T-helper 9 cell (primary cell): ENCODE measurements at places on chromosomes 3 and 15.

GRCh38 chr3:183255348-183255730, 2.3 kb downstream of the B3GNT5 start:
- DNase-seq = no peak

- DNase-seq = no peak
These were observed 10.0 kb upstream of the MANF start for GRCh38 chr3:51375136-51375535.

DNA sequence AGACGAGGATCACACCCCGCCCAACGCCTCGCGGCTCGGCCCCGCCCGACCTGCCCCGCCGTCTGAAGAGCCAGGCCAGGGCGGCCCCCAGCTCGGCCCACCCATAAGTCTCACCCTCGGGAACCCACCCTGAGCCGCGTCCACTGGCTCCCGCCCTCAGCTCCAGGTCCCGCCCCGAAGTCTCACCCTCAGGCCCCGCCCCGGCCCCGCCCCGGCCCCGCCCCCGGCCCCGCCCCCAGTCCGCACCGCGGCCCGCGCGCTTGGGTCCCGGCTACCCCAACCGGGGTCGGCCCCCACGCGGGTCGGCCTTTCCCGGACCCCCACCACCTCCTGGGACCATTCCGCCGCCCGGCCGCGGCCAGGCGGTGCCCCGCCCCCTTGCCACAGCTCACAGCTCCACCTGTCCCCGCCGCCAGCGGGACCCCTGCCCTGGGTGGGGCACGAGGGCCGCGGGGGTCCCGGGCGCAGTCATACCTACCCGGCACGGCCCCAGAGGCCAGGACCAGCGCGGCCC, 489 bp downstream of the CSPG5 start:
- DNase-seq = peak; percentile 27

DNA sequence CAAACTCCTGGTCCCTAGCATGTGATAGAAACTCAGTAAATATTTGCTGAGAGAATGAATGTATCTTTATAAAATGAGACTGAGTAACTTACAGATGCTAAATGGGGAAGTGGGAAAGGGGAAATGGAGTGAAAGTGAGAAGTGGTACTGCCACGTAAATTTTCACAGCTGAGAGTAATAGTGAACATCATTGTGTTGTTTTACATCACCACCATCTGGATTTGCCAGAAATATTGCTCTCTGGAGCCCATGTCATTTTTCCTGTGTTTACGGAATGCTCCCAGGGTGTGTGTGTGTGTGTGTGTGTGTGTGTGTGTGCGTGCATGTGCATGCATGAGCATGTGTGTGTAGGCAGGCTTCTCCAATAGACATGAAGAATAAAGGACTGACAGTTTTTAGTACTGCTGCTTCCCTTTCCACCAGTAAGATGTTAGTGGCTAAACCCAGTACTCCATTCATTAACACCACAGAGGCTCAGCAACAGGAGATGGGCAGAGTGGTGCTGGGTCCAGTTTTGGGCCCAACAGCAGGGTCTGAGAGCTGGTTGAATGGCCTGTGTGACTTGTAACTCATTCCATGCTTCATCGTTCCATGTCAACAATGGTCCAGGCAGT, 57.3 kb downstream of the DIPK2A start:
- DNase-seq = no peak

DNA sequence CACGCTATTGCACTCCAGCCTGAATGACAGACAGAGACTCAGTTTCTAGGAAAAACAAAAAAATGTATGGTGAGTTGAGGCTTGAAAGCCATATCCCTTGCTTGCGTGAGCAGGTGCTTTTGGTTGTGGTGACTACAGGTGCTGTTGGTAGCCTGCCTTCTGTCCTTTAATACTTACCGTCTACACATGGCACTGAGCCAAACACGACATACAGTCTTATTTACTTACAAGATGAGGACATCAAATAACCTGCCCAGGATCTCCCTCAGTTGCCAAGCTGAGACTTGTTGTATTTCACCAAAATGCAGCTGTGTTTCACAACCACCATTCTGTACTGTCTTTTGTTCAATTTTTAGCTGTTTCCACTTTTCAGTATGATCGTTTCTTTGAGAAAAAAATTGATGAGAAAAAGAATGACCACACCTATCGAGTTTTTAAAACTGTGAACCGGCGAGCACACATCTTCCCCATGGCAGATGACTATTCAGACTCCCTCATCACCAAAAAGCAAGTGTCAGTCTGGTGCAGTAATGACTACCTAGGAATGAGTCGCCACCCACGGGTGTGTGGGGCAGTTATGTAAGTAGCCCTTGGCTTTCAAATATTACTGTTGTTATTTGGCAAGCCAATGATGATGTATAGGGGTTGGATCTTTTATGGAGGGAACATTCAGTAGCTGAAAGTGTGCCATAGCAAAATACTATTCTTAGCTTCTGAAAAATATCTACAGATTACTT, 6.5 kb downstream of the ALAS1 start:
- no peak for DNase-seq

- no peak for DNase-seq
These were observed 495.5 kb downstream of the NLGN1 start for GRCh38 chr3:173893066-173893465.

DNA sequence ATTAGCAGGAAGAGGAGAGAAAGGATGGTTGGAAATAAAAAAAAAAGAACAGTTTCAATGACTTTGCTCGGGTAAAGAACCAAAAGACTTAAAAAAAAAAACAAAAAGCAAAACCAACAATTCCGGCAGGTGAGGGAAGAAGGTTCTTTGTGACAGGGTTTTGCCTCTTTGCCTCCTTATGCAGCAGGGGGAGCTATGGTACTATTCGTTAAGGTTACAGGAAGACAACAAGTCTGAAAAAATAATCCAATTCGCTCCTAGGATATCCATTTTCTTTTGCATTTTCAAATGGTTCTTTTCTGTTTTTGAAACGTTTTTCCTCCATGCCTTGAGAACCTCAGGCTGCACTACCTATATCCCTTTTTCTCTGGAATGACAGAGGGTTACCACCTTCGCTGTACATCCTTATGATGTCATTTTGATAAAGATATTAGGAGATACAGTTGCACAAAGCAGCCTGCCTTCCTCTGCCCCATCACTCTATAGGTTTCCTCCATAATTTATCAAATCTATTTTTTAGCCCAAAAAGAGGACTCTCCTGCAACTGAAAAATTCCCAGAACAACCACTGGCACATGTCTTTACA, 55.0 kb downstream of the CFAP20DC start:
- DNase-seq = no peak

DNA sequence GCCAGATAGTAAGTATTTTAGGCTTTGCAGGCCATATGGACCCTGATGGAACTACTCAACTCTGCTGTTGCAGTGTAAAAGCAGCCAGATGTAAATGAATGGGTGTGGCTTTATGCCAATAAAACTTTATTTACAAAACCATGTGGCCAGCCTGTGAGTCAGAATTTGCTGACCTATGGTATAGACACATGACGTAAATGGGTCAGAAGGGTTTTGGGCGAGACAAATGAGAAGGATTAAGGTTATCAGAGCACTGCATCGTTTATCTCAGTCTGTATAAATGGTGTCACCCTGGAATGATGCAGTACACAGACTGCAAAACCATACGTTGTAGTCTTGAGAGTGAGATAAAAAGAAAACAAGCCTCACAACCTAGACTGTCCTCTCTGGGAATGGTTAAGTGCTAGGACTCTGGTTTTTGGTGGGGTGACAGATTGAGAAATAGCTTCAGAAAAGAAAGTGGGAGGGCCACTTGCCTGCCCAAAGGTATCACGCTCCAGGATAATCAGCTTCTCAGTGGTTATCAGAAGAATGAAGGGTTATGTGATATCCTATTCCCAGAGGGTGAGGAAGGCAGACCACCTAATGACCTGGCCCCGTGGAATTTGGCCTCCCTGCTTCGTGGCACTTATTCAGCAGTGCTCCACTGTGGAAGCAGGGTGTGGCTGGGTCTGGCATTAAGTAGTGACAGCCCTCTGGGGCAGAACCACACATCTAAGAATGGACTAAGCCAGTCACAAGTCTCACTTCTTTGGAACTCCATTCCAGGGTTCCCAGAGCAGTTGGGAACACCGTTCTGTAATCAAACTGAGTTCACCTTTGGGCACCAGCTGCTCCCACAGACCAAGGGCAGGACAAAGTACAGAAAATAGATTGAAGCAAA, 46.1 kb downstream of the ABHD5 start:
- DNase-seq = no peak

- DNase-seq = no peak
These were observed 268.8 kb upstream of the TBL1XR1 start for GRCh38 chr3:177466074-177466473.

DNA sequence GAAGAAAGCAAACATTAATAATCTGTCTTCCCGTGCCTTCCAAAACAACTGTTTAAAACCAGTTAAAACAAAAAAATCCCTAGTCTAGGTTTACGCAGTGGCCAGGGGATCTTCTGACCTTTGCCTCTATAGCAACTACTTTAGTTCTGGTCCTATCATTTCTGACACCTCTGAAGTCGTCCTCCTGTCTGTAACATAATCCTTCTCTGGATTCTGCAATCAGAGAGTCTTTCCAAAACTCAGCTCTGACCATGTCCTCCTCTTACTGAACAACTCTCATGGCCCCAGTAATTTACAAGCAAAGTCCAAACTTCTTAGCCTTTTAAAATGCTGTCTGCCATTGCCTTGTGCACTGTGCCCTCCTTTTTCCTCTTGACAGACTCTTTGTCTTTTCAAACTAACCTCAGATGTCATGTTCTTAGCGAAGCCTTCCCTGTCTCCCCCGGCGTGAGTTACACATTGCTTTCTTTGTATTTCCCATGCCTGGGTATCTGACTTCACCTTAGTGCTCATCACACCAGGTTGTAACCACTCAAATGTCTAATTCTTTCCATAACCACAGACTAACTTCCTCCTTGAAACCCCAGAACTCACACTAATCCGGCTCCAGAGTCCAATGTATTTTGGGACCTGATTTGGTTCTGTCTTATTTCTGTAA, 105.2 kb upstream of the BNIP2 start:
- DNase-seq = no peak

DNA sequence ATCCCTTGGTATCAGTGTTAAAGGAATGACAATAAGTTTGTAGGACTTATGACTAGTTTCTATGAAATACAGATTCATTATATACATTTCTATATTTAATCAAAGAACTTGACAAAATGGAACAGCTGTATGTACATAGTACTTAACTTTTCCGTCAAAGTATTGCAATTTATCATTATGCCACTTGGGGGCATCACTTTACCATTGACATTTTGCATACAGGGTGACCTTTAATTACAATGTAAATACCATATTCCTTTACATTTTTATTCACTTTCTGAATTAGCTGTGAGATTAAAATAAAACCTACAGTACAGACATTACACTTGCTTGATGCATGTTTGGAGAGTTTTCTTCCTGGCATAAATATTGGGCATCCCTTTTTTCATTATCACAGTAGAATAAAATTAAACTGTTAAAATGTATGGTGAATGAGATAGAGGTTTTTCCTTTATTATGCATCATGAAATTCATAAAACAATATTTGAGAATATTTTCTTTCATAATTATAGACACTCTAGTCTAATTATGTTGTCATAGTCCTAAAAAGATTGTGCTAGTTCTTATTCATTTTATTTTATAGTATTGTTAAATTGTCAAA, 6.9 kb downstream of the NEK11 start:
- DNase-seq = no peak

DNA sequence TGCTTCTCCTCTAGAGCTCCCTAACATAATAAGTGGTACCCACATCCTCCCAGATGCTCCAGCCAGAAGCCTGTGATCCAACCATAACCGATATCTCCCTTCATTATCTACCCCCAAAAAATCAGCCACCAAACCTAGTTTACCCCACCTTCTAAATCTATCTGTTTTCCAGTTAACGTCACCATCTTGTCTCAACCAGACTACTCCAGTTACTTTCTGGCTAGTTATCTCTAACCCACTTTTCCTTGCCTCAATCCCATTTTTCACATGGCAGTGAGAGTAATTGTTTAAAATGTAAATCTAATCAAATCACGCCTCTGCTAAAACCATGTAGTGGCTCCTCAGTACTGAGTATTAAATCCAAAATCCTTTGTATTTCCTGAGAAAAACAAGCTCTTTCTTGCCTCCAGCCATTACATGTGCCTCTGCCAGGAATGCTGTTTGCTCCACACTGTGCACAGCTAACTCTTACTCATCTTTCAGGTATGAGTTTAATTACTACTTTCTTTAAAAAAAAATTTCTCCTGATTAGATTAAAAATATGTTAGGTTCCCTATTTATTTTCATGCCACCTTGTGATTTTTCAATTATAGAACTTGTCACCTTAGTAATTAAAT, 15.4 kb downstream of the CCDC54 start:
- DNase-seq = no peak

DNA sequence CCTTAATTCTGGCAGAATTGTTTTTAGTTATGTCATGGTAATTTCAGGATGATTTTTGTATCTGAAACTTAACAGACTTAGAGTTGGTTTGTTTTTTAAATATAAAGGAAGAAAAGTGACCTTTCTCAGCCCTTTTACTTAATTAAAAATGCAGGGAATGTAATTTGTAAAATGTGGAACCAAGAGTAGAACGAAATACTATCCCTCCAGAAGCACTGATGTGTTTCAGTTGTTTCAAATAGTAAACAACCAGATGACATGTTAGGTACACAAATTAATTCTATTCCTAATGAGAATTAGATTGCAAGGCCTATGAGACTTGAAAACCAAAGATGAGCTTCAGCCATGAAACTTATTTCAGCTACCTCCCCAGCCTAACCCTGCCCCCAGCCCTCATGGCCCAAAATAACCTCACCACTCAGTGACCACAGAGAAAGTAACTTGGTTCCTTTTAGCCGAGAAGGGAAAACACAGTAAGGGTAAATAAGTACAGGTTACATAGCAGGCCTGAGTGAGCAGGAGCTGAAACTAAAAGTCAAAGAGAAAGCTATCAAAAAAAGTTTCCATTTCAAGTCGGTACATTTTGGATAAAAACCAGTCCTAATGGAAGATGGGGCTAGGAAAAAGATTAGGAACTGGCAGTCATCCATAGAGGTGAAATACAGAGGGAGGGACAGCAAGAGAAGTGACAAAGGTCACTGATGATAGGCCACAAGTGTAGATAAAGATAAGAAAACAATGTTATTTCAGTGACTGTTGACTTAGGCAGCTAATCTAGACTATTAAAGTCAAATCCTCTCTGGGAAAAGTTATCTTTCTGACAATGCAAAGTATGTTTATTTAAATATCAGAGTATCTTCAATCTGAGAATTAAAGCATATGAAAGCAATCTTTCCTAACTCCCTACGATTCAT, 23.2 kb downstream of the SENP8 start:
- DNase-seq = no peak

DNA sequence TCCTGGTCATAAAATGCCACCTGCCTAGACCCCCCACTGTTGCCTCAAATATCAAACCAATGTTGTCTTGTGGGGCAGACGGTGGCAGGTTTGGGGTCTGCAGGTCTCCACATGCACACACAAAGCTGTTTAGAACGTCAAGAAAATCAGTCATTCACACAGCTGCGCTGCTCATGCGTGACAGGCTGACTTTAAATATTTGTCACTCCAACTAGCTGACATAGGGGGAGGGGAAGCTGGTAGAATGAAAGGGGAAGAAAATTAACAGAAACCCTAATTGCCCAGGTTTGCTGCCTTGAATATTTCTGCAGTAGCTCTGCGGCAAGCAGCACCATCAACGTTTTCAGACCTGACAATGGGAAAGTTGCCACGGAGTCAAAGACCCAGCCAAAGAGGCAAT, 201.8 kb downstream of the ABHD5 start:
- no peak for DNase-seq

- DNase-seq = no peak
These were observed 116.8 kb downstream of the CHST2 start for GRCh38 chr3:143236226-143236964.
